ENCODE measurements at places on chromosomes 16 and 17.
A peak's percentile ranks its signal among the peaks of the same experiment; 100 is the strongest.

DNA sequence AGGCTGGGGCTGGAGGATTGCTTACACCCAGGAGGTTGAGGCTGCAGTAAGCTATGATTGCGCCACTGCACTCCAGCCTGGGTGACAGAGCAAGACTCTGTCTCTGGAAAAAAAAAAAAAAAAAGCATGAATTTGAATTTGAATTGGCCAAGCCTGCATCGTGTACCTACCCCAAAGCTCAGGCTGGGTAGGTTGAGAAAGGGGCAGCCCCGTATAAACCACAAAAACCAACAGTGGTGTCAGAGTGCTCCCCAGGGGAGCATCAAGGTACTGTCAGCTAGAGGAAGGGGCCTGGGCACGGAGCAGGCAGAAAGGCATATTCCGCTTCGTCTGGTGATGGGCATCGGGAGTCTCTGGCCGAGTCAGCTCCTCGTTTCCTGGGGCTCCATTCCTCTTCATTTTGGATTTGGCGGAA lies 40.9 kb downstream of the RAP1GAP2 start:
- DNase-seq: no peak

DNA sequence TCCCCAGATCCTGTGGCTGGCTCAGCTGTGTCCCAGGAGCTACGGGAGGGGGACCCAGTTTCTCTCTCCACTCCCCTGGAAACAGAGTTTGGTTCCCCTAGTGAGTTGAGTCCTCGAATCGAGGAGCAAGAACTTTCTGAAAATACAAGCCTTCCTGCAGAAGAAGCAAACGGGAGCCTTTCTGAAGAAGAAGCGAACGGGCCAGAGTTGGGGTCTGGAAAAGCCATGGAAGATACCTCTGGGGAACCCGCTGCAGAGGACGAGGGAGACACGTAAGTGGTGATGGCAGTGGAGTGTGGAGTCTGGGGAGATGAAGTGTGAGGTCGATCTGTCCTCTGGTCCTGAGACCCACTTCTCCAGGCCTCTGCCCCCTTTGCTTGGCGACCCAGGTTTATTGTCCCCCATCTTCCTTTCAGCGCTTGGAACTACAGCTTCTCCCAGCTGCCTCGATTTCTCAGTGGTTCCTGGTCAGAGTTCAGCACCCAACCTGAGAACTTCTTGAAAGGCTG lies 585 bp downstream of the WRAP53 start:
- DNase-seq: no peak

- DNase-seq: no peak
Measured at GRCh38 chr16:67965668-67966548, 2.5 kb downstream of the SLC12A4 start.

- no peak for DNase-seq
Measured at GRCh38 chr17:9242497-9242881, 221.2 kb downstream of the NTN1 start.

- DNase-seq: no peak
Measured at GRCh38 chr17:16439303-16439791, 24.0 kb downstream of the TRPV2 start.

DNA sequence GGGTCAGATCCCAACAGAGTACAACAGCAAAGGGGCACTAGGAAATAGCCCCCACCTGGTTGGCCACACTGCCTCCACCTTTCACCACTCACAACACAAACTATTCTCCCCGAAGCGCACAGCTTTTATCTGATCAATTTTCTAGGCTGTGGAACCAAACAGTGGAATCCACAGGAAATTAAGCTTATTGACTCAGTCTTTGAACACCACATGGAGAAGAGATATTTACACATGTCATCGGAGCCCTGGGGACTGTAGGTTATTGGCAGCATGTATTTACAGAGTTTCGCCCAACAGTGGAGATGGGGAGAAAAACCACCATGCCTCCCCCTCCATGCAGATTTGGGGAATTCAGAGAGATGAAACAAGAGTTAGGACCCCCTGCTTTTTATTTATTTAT lies 154.8 kb downstream of the XYLT1 start:
- DNase-seq: no peak

GRCh38 chr17:19338031-19338990 lies 24.2 kb downstream of the B9D1 start:
- peak; percentile 10 for DNase-seq

DNA sequence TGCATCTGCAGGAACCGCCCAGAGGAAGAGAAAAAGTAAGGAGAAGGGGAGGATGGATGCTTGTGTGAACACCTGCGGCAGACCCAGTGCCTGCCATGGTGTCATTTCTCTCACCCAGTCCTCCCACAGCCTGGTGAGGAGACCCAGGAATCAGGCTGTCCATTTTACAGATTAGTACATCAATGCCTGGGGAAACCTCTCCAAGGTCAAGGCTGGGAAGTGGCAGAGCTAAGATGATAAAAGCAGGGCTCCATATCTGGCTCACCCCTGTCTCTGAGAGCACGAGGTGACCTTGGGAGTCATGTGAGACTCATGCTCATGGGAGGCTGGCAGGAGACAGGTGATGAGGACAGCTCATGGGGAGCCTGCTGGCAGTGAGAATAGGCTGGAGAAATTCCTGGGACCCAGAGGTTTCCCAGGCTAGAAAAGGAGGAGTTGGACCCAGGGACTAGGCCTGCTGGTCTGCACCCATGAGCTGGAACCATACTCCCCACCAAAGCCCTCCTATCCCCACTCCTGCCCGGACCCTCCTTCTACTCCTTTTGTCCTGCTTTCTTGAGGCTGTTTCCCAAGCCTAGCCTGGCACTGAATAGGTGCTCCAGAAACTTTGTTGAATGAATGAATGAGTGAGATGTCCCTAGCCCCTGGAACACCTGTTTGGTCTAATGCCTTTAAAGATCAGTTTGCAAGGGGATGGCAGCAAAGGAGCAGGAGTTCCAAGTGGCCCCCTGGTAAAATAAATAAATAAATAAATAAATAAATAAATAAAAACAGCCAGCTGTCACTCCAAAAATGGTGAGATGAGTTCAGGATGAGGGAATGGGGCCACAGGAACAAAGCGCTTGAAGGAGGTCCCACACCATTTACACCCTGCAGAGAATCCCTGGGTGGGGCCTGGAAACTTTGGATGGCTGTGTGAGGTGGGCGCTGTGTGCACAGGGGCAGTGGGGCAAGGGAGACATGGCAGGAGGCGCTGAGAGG lies 1.6 kb downstream of the ZNF629 start:
- no peak for DNase-seq

- peak; percentile 26 for DNase-seq
Measured at GRCh38 chr17:80504686-80505413, 28.4 kb upstream of the NPTX1 start.

DNA sequence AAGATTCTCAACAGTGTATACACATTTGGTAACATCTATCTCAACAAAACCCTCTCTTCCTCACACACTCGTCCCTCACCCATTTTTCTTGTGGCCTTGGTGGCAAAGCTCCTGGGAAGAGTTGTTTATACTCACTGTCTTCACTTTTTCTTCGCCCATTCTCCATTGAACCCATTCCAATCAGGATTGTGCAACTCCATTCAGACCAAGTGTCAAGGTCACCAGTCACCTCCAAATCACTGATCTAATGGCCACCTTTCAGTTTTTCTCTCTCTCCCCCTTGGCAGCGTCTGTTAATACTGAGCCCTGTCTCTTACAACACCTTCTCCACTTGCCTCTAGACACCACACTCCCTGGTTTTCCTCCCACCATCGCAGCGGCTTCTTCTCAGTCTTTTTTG lies 8.6 kb upstream of the SLC13A5 start:
- DNase-seq: no peak

GRCh38 chr17:69428252-69428980 lies 13.9 kb downstream of the MAP2K6 start:
- no peak for DNase-seq

- DNase-seq: no peak
Measured at GRCh38 chr17:71405101-71405500, 715.7 kb upstream of the SOX9 start.

DNA sequence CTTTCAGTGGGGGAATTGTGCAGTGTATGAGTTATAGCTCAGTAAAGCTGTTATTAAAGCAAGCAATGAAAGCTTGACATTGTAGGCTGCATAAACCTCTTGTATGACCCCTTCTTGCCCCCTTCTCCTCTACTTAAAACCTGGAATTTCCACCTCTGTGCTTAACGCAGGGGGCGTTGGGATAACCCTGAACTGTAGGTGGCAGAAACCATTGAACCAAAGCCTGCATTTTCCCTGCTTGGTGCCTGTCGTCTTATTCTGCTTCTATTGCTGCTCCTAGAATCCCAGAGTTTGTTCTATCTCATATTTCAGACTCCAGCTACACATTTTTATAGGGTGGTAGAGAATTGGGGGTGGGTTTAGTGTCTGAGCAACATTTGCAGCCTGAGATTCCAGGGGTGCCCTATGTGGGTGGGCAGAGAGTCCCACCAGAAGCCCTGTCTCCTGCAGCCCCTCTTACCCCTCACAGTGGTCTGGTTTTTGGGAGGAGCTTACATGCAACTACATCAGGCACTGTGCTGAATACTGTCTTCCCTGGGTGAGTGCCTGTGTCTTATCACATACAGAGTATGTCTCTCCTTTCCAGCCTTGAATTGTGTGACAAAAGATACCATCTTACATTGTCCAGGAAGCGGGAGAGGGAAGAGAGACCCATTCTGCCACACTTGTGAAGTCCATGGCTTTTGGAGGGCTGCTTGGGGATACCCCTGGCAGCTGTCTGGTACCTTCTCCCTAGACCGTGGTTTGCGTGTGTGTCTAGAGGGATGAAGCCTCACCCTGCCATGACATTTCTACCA lies 407.7 kb upstream of the EEF2KMT start:
- no peak for DNase-seq

DNA sequence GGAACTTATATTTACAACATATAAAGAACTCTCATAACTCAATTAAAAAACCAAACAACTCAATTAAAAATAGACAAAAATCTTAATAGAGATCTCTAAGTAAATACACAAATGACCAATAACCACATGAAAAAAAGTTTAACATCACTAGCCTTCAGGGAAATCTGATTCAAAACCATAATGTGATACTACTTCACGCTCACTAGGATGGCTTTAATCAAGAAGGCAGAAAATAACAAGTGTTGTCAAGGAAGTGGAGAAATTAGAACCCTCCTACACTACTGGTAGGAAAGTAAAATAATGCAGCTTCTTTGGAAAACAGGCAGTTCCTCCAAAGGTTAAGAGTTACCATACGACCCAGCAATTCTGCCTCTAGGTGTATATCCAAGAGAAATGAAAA lies 8.4 kb downstream of the PHF12 start:
- DNase-seq: no peak

- DNase-seq: no peak
Measured at GRCh38 chr17:80955078-80955477, 36.6 kb upstream of the CHMP6 start.

GRCh38 chr17:39095309-39095686 lies 56.1 kb downstream of the PLXDC1 start:
- DNase-seq: no peak

DNA sequence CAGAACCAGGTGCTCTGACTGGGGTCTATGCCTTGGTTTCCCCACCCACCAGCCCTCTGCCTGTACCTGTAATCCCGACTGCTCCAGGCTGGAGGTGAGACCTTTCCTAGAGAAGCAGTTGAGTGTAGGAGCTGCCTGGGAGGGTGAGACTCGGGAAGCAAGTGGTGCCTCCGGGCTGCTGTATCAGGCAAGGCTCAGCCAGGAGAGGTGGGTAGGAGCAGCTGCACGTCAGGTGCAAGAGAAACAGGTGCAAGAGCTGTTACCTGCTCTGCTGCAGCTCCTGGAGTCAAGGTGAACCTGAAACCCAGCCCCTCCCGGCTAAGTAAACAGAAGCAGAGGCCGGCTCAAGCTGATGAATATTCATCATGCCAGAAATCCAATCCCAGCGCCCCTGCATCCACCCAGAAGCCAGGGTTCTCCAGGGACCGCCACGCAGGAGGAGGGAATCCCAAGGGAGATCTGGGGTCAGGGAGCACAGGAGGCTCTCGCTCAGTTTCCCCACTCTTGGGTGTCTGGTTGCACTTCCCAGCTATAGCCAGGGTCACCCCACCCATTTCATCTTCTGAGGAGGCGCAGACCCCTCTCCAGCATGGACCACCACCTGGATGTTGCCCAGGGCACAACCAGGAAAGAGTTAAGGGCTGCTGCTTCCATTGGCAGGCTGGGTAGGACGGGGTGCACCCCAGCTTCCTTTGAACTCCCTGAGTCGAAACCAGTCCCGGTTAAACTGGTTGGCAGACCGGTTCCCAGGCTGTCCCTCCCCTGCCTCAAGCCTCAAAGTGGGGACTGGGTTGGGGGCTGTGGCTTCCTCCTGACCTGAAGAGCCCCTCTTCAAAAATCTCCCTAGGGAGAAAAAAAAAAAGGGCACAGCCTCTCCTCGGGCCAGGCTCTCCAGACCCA lies at the start of gene PRR15L:
Gene PRR15L, minus strand, starts transcription at position 293 of the 900 bp plus-strand sequence. CDS start 4,649 bp downstream, outside the sequence.
- peak; percentile 95 for DNase-seq

DNA sequence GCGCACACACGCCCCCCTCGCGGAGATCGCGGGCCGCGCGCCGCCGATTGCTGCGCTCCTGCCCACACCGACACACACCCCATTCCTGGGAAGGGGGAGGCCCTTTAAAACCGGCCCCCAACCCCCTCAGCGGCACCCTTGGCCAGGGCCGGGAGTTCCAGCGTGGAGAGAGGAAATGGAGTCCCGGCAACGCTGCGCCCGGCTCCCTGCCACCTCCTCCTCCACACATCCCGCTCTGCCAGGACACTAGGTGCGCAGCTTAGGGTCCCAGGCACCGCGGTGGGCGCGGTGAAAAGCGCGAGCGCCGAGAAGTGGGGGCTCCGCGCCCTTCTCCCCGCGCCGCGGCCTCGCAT lies 397 bp downstream of the CDC42EP4 start:
- DNase-seq: peak; percentile 37

- DNase-seq: peak; percentile 42
Measured at GRCh38 chr16:84434800-84435199, 66.5 kb downstream of the ATP2C2 start.

GRCh38 chr17:83077411-83077810 lies 2.0 kb upstream of the METRNL start:
- DNase-seq: no peak

- DNase-seq: no peak
Measured at GRCh38 chr16:51399908-51400670, 249.0 kb upstream of the SALL1 start.

GRCh38 chr16:12826559-12826958 lies 22.9 kb upstream of the CPPED1 start:
- no peak for DNase-seq

DNA sequence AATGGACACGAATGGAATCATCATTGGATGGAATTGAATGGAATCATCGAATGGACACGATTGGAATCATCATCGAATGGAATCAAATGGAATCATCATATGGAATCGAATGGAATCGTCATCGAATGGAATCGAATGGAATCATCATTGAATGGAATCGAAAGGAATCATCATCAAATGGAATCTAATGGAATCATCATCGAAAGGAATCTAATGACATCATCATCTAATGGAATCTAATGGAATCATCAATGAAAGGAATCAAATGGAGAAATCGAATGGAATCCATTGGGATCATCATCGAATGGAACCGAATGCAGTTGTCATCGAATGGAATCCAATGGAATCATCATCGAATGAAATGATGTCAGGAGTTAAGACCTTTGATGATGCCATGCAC lies 154.9 kb downstream of the SHCBP1 start:
- no peak for DNase-seq

GRCh38 chr16:51849715-51850114 lies 697.2 kb downstream of the TOX3 start:
- no peak for DNase-seq

- DNase-seq: no peak
Measured at GRCh38 chr16:30184891-30185682, 1.7 kb downstream of the CORO1A start.

Measured in NCI-H2171 treated with DMSO at 0.1 percent for 48 hours (cell line).